ENCODE measurements at places on chromosomes 1 and 21. TPM values are rescaled to one million over a fixed set of nuclear protein-coding genes. Genes with fewer than 3 reads are reported as not detected.

DNA sequence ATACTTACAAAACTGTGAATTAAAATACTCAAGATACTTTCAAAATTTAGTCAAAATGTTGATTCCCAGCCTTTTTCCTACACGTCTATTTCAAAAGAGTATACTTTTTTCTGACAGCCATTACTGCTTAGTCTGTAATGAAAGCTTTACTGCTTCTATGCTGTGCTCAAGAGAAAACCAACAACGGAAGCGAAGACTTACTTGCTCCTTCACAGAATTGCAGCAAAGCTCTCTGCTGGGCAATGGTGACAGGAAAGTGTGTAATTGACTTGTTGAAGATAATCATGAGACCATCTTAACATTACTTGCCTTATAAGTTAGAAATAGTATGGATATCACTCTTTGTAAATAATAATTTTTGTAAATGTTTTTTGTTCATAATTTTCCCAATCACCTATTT lies 1.7 kb upstream of the DYNLT5 start:
- H3K4me1 ChIP-seq, result peaks cover 6% of the 10 kb centered on the region
- H3K4me3 ChIP-seq, result no peak overlapping the region
- no peaks in the 10 kb centered on the region for H3K27me3 ChIP-seq
- no peak overlapping the region for H3K27ac ChIP-seq
- DNase-seq, result no peak
- no peaks in the 10 kb centered on the region for H3K36me3 ChIP-seq

- peaks cover 39% of the 10 kb centered on the region for H3K36me3 ChIP-seq
- peak; percentile 83 for DNase-seq
- no peak overlapping the region for H3K4me3 ChIP-seq
These were observed 40.2 kb downstream of the HSPG2 start for GRCh38 chr1:21896652-21897532.

- H3K4me3 ChIP-seq, result no peak overlapping the region
- no peaks in the 10 kb centered on the region for H3K27me3 ChIP-seq
- no peaks in the 10 kb centered on the region for H3K36me3 ChIP-seq
- DNase-seq, result peak; percentile 58
These were observed 2.8 kb upstream of the FNDC5 start for GRCh38 chr1:32873484-32873883.

GRCh38 chr1:15414445-15414983 lies 4.8 kb downstream of the EFHD2 start:
- H3K27ac ChIP-seq, result no peak overlapping the region
- H3K36me3 ChIP-seq, result no peaks in the 10 kb centered on the region
- DNase-seq, result no peak
- no peaks in the 10 kb centered on the region for H3K27me3 ChIP-seq

- H3K4me1 ChIP-seq, result no peaks in the 10 kb centered on the region
- no peak for DNase-seq
- H3K36me3 ChIP-seq, result no peaks in the 10 kb centered on the region
- H3K27ac ChIP-seq, result peak overlapping the region; percentile 8
These were observed 70.3 kb downstream of the SERINC2 start for GRCh38 chr1:31483012-31483946.

DNA sequence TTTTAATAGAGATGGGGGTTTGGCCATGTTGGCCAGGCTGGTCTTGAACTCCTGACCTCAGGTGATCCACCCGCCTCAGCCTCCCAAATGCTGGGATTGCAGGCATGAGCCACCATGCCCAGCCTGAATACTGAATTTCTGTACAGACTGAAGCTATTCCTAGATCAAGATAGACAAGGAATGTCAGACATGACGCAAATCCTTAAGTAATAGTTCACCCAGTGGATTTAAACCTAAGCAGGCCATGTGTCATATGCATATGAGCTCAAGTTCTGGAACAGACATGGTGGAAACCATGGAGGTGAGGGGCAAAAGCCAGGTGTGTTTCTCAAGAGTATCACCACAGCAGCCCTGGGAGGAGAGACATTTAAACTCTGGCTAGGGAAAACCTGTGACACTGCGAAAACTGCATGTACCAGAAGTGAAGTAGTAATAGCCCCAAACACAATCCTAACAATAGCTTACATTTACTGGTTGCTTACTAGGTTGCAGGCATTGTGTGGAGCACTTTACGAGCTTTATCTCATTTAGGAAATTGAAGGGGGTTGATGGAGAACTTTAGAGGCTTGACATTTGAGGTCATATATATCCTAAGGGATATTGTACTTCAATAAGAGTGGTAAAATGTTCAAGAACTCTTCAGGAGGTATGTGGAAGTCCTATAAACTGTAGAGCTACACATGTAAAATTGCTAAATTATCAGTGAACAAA lies 31.7 kb upstream of the MAN1A2 start:
- H3K27ac ChIP-seq, result no peak overlapping the region
- H3K27me3 ChIP-seq, result no peaks in the 10 kb centered on the region
- no peaks in the 10 kb centered on the region for H3K4me1 ChIP-seq
- no peak for DNase-seq
- H3K4me3 ChIP-seq, result no peak overlapping the region

GRCh38 chr1:20322081-20322824 lies 31.6 kb downstream of the VWA5B1 start:
- H3K36me3 ChIP-seq, result no peaks in the 10 kb centered on the region
- H3K4me3 ChIP-seq, result no peak overlapping the region
- H3K27me3 ChIP-seq, result peaks cover 3% of the 10 kb centered on the region

- H3K27ac ChIP-seq, result no peak overlapping the region
- H3K27me3 ChIP-seq, result no peaks in the 10 kb centered on the region
- DNase-seq, result no peak
- no peak overlapping the region for H3K4me3 ChIP-seq
- H3K4me1 ChIP-seq, result no peaks in the 10 kb centered on the region
- H3K36me3 ChIP-seq, result no peaks in the 10 kb centered on the region
These were observed 5.0 kb downstream of the NOS1AP start for GRCh38 chr1:162074276-162075005.

DNA sequence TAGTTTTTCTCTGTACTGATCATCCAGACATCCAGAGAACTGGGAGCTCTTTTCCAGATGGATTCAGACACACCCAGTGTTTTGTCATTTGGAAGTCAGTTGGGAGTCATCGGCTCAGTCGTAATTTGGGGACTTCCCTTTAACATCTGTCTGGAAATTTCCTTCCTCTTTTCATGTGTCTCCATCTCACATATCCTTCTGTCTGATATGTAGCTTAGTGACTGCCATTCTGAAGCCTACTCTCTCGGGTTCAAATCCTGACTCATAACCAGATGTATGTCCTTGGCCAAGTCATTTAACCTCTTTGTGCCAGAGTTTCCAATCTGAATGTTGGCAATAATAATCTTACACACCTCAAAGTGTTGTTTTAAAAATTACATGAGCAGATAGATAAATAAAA lies 3.0 kb downstream of the MORC3 start:
- no peak overlapping the region for H3K4me3 ChIP-seq
- H3K4me1 ChIP-seq, result peaks cover 22% of the 10 kb centered on the region
- peaks cover 13% of the 10 kb centered on the region for H3K36me3 ChIP-seq
- H3K27ac ChIP-seq, result no peak overlapping the region
- no peaks in the 10 kb centered on the region for H3K27me3 ChIP-seq

- peak overlapping the region; percentile 100 for H3K27ac ChIP-seq
- H3K4me1 ChIP-seq, result peaks cover 26% of the 10 kb centered on the region
- no peaks in the 10 kb centered on the region for H3K36me3 ChIP-seq
- H3K27me3 ChIP-seq, result no peaks in the 10 kb centered on the region
- DNase-seq, result peak; percentile 98
These were observed 705 bp upstream of the SLC50A1 start for GRCh38 chr1:155134880-155135414.

DNA sequence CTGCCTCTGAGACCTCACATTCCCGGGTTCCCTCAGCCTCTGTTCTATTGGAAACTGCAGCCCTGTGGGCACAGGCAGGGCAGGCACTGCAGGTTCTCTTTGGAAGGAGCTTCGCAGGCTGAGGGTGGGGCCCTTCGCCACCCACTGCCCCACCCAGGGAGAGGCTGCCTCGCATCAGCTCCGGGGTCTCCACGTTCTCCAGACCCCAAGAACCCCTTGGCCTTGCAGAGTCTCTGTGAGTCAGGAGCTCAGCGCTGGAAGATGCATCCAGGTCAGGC lies 8.6 kb upstream of the C1orf159 start:
- no peak for DNase-seq
- no peaks in the 10 kb centered on the region for H3K4me1 ChIP-seq
- no peak overlapping the region for H3K4me3 ChIP-seq

GRCh38 chr1:54581621-54582035 lies 33.6 kb downstream of the ACOT11 start:
- no peaks in the 10 kb centered on the region for H3K4me1 ChIP-seq
- peak overlapping the region; percentile 93 for H3K27ac ChIP-seq
- no peak overlapping the region for H3K4me3 ChIP-seq
- no peaks in the 10 kb centered on the region for H3K27me3 ChIP-seq
- peak; percentile 98 for DNase-seq
- H3K36me3 ChIP-seq, result no peaks in the 10 kb centered on the region

GRCh38 chr1:8211883-8212579 lies 105.9 kb upstream of the SLC45A1 start:
- H3K27me3 ChIP-seq, result no peaks in the 10 kb centered on the region
- H3K36me3 ChIP-seq, result no peaks in the 10 kb centered on the region
- peak; percentile 88 for DNase-seq
- no peak overlapping the region for H3K4me3 ChIP-seq

GRCh38 chr1:31027693-31028526 lies 37.6 kb downstream of the PUM1 start:
- DNase-seq, result no peak
- H3K27ac ChIP-seq, result peak overlapping the region; percentile 20
- H3K27me3 ChIP-seq, result no peaks in the 10 kb centered on the region

- peak overlapping the region; percentile 93 for H3K27ac ChIP-seq
- no peaks in the 10 kb centered on the region for H3K36me3 ChIP-seq
- peaks cover 15% of the 10 kb centered on the region for H3K4me1 ChIP-seq
- no peaks in the 10 kb centered on the region for H3K27me3 ChIP-seq
- no peak for DNase-seq
These were observed 1.1 kb downstream of the COL18A1 start for GRCh38 chr21:45405819-45406762.

GRCh38 chr1:223639331-223639749 lies 26.2 kb downstream of the CAPN8 start:
- H3K27ac ChIP-seq, result no peak overlapping the region
- H3K36me3 ChIP-seq, result no peaks in the 10 kb centered on the region
- H3K4me3 ChIP-seq, result no peak overlapping the region

- H3K36me3 ChIP-seq, result no peaks in the 10 kb centered on the region
- no peaks in the 10 kb centered on the region for H3K4me1 ChIP-seq
- H3K27me3 ChIP-seq, result no peaks in the 10 kb centered on the region
- H3K4me3 ChIP-seq, result no peak overlapping the region
- no peak overlapping the region for H3K27ac ChIP-seq
These were observed 356.6 kb downstream of the HHAT start for GRCh38 chr1:210685295-210685650.

GRCh38 chr1:153705484-153705883 lies 22.4 kb upstream of the INTS3 start:
- H3K27ac ChIP-seq, result no peak overlapping the region
- DNase-seq, result no peak
- H3K36me3 ChIP-seq, result no peaks in the 10 kb centered on the region
- H3K27me3 ChIP-seq, result no peaks in the 10 kb centered on the region
- H3K4me3 ChIP-seq, result no peak overlapping the region

DNA sequence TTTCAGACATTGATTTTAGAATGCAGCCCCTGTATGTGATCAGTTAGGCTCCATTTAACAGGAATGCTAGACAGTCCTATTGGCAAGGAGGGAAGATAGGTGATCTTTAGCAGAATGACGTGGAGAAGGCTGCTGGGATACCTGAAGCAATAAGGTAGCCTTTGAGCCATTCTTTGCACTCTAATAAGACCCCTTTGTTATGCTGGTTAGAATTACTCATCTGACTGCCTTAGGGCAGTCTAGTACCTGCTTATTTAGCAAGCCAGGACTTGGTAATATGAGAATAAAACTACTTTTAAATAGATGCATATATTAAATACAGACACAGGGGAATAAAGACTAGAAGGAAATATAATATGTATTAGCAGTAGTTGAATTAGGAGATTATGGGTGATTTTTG lies 29.1 kb downstream of the NGF start:
- no peak for DNase-seq
- no peak overlapping the region for H3K27ac ChIP-seq
- no peaks in the 10 kb centered on the region for H3K27me3 ChIP-seq
- no peak overlapping the region for H3K4me3 ChIP-seq

GRCh38 chr1:156410238-156410637 lies 41.2 kb downstream of the RHBG start:
- DNase-seq, result no peak
- H3K36me3 ChIP-seq, result no peaks in the 10 kb centered on the region
- no peaks in the 10 kb centered on the region for H3K27me3 ChIP-seq

DNA sequence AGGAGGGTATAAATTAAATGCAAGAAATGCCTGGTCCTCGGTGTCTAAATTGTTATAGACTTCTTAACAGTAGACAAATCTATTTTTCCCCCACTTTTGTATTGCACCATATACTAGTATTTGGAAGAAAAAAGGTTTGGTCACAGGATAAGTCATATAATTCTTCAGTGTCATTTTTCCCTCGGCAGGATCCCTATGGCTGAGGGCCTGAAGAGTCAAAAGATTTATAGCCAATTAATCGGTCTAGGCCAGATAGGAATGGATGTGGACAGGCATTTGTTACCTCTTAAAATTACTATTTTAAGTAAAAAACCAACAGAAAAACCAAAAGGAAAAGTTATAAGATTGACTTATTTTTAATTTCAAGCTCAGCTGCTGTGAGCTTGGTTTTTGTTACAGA lies 45.6 kb downstream of the CRP start:
- DNase-seq, result no peak
- H3K4me1 ChIP-seq, result no peaks in the 10 kb centered on the region
- no peak overlapping the region for H3K4me3 ChIP-seq
- no peaks in the 10 kb centered on the region for H3K27me3 ChIP-seq

DNA sequence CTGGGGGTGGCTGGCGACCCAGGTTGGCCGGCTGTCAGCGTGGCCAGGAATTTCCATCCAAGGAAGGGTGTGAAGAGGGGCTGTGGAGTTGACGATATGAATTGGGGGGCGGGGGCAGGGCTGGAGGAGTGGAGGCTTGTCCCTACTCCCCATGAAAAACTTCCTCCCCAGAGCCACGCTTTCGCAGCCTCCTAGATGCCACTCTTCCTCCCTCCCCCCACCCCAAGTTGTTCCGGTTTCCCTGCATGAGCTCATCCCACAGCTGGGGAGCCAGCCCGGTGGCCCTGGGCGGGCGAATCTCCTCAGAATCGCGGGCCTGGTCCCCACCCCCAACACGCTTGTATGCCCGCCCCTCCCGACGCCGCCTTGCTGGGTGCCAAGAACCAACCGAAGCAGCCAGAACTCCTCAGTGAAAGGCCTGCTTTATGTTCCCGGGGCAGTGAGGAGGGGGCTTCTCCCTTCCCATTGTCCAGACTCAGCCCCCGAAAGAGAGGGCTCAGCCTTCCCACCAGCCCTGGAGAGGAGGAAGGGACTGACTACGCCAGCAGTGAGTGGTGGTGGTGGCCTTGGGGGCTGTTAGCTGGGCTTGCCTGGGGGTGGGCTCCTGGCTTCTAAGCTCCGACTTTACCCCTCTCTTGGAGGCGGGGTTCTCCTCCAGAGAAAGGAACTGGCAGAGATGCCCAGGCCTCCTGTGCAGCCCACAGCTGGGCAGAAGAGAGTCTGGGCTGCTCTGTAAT lies 1.8 kb upstream of the CSMD2 start:
- H3K4me1 ChIP-seq, result peaks cover 28% of the 10 kb centered on the region
- H3K36me3 ChIP-seq, result no peaks in the 10 kb centered on the region
- DNase-seq, result no peak
- peak overlapping the region; percentile 57 for H3K4me3 ChIP-seq
- H3K27me3 ChIP-seq, result peaks cover 8% of the 10 kb centered on the region
- no peak overlapping the region for H3K27ac ChIP-seq

The SDHB gene
- total RNA-seq, result 112 TPM

The GRIK1 gene
- not detected for total RNA-seq

The RPS6KA1 gene
- total RNA-seq, result 9.6 TPM

The CCDC27 gene
- not detected for total RNA-seq

The AIRE gene
- 0.75 TPM for total RNA-seq

The NEK7 gene
- total RNA-seq, result 43.6 TPM

The SLC25A34 gene
- total RNA-seq, result 5.7 TPM

The CD1C gene
- total RNA-seq, result not detected

The CALML6 gene
- total RNA-seq, result not detected

The LCE2B gene
- total RNA-seq, result not detected

The NHLH1 gene
- not detected for total RNA-seq
